Activated CD8-positive, alpha-beta memory T cell treated with anti-CD3 and anti-CD28 coated beads, Interleukin-2, amount 50 U/mL, for 4 hours (primary cell): ENCODE measurements at places on chromosomes 7 and 10.

GRCh38 chr10:549391-549790, 140.1 kb downstream of the DIP2C start:
- DNase-seq: no peak

DNA sequence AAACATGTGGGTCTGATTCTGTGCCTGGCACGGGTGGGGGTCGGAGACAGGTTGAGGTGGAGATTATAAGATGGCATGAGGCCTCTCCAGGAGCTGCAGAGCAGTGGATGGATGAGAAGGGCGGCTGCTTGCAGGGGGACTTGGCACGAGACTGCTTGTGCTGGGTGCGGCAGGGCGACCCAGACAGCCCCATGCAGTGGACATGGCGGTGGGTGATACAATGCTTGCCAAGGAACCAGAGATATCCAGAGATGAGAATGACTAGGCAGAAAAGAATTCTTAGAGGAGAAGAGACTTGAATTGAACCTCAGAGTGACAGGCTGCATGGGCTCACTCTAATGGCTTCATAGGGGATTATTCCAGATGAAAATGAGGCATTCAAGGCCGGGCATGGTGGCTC, 145.4 kb downstream of the NEURL1 start:
- DNase-seq: no peak

GRCh38 chr10:76432016-76433012, 1000.9 kb downstream of the LRMDA start:
- DNase-seq: no peak

- DNase-seq: no peak
Measured at GRCh38 chr10:62708569-62708968, 96.0 kb upstream of the ADO start.

DNA sequence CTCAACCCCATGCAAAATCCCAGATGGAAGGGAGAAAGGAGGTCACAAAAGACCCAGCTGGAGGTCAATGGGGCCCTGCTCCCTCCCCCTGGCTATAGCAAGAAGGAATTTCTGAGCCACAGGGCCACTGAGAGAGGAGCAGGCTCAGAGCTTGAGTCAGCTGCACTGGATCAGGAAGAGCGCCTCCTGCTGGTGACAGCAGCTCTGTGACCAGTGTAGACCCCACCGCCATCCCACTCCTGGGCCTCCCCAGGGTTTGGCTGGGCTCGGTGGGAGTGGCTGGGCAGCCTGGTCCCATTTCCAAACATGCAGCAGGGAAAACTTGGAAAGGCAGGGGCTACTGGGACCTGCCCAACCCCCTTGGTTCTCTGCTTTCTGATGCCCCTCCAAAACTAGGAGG, 31.5 kb upstream of the PRLHR start:
- no peak for DNase-seq

- no peak for DNase-seq
Measured at GRCh38 chr10:73253225-73253555, 746 bp upstream of the MRPS16 start.

GRCh38 chr7:23276376-23276775, 22.8 kb upstream of the MALSU1 start:
- DNase-seq: no peak

- no peak for DNase-seq
Measured at GRCh38 chr7:95454438-95455045, 19.7 kb upstream of the PON2 start.

GRCh38 chr7:132650498-132650897, 74.2 kb upstream of the PLXNA4 start:
- DNase-seq: no peak

DNA sequence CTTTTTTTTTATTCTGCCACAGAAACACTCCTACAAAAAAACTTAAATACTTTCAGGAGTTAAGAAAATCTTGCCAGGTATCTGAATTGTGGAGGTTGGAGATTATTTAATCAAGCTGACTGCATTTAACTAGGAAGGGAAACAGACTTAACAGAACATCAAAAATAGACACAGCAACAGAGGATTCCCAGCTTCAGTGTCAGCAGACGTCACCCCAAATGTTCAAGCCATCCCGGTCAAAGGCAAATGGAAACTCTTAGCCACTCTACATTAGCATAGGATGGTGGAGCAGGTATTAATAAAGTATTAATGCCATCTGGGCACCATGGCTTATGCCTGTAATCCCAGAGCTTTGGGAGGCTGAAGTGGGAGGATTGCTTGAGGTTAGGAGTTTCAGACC, 139.7 kb upstream of the SVIL start:
- DNase-seq: no peak

GRCh38 chr10:29643771-29644501, 9.2 kb upstream of the SVIL start:
- DNase-seq: no peak
